ENCODE measurements at places on chromosomes 12 and 14.

DNA sequence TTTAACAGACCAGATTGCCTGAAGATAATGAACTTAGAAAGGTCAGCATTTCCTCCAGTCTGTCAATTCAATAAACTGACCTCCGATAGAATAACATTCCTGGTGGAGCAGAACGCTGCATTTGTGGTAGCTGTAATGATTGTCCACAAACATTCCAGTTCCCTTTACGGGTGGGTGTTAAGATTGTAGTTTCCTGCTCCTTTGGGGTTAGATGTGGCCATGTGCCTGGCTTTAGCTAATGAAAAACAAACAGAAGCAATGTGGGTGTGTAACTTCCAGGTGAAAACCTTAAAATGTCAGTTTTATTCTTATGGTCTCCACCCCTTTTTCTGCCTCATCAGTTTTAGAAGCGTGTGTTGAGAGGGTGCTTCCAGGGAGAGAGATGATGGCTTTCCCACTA lies 217.3 kb upstream of the CRY1 start:
- DNase-seq = no peak

DNA sequence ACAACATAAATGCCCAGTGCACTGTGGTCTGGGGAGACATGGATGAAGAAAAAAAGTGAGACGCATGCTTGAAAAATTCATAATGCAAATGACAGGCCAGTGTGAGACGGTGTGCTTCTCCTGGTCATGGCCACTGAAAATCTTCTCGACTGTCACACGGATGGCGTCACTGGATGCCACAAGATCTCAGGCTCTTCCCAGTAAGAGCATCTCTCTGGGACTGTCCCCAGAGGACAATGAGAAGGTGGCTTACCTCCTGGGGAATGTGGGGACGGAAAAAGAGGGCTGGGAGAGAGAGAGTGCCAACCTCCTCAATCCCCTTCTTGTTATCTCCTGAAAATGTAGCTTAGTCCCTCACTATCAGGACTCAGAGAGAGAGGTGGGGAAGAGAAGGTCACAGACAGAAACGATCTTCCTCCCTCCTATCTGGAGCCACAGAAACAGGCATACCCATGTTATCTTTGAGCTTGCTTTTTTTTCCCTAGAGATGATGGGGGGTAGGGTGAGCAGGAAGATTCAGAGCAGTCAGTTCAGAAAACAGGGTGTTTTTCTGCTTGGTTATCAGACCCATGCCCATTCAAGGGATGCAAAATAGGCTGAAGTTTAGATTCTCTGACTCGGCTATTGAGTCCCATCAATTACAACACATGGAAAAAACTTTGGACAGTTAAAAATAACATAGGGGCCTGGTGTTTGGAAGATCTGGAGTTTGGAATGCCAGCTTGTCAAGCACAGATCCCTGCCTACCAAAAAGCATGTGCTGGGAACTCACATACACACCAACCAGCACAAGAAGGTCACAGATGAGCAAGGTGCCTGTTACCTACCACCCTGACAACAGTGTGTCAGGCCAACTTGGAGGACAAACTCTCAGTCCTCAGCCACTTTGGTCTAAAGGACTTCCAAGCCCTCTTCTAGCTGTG lies 24.2 kb downstream of the DPF3 start:
- no peak for DNase-seq

GRCh38 chr12:52662093-52662917 lies 10.3 kb upstream of the KRT2 start:
- DNase-seq = no peak

DNA sequence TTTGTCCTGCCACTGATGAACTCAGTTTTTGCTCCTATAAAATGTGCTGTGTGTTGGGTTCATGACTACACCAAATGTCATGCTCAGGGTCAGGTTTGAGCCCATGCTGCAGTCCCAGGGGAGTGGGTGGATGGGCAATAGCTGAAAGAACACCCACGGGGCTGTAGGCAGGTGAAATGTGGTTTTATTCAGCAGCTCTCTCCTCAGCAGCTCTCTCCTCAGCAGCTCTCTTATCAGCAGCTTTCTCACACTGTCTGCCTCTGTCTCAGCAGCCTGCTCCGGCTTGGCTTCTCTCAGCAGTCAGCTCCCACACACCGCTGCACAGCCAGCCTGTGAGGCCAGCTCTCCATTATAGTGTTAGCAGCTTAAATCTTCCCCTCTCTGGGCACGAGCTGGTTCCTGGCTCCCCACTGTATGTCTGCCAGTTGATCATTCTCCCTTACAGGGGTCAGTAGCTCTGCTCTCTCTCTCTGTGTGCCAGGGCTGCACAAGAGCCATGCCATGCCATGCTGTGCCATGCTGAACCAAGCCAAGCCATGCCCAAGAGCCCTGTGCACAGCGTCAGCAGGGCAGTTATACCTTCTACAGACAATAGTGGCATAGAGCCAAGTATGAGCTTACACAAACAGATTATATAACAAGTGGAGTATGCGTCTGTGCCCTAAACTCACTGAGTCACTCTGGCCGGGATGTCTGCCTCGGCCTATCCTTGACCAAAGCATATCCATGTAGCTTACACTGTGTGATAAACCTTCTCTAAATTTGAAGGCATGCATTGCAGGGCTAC lies 303.3 kb upstream of the TMPO start:
- DNase-seq = no peak

- no peak for DNase-seq
Observed at GRCh38 chr12:101599771-101600484, 5.2 kb downstream of the MYBPC1 start.

DNA sequence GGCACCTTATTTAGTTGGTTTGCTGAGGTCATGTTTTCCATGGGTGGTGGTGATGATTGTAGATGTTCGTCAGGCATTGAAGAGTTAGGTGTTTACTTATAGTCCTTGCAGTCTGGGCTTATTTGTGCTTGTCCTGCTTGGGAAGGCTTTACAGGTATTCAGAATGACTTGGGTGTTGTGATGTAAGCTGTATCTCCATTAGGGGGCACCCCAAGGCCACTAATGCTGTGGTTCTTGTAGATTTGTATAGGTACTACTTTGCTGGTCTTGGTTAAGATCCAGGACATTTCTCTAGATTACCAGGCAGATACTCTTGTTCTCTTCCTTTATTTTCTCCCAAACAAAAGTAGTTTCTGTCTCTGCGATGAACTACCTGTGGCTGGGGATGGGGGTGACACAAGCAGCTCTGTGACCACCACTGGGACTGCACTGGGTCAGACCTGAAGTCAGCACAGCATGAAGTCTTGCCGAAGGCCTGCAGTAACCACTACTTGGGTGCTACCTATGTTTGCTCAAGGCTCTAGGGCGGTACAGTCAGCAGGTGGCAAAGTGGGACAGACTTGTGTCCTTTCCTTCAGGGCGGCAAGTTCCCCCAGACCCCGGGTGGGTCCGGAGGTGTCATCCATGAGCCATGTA lies 35.8 kb upstream of the FBXO33 start:
- DNase-seq = no peak

- DNase-seq = no peak
Observed at GRCh38 chr14:33315721-33316120, 377.0 kb downstream of the NPAS3 start.

DNA sequence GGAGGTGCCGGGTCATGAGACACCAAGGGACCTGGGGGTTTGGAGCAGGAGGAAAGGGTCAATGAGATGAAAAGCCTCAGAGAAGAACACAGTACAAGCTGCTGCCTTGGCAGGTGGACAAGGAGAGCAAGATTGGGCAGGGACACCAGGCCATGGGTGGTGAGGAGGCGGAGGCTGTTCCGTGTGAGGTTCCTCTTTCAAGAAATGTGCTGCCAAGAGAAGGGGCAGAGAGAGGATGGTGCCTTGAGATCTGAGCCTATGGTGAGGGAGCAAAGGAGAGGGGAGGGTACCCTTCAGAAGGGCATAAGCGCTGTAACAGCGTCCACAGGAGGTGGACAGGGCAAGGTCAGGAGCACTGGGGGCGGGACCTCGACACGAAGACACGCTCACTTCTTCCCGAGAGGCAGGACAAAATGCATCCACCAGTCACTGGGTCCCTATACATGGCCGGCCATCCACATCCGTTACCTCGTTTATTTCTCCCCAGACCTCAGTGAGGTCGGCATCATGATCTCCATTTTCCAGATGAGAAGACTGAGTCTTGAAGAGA lies 100.2 kb downstream of the B4GALNT3 start:
- no peak for DNase-seq

- DNase-seq = no peak
Observed at GRCh38 chr12:48985475-48985897, 7.4 kb downstream of the WNT1 start.

GRCh38 chr12:124830306-124830705 lies 33.4 kb downstream of the SCARB1 start:
- no peak for DNase-seq

- DNase-seq = no peak
Observed at GRCh38 chr12:51238037-51238509, 553 bp upstream of the DAZAP2 start.

- DNase-seq = no peak
Observed at GRCh38 chr14:97025722-97026121, 228.5 kb downstream of the VRK1 start.

GRCh38 chr14:51978681-51979085 lies 10.7 kb upstream of the RTRAF start:
- DNase-seq = no peak

- no peak for DNase-seq
Observed at GRCh38 chr14:67857778-67858350, 38.3 kb downstream of the RAD51B start.

DNA sequence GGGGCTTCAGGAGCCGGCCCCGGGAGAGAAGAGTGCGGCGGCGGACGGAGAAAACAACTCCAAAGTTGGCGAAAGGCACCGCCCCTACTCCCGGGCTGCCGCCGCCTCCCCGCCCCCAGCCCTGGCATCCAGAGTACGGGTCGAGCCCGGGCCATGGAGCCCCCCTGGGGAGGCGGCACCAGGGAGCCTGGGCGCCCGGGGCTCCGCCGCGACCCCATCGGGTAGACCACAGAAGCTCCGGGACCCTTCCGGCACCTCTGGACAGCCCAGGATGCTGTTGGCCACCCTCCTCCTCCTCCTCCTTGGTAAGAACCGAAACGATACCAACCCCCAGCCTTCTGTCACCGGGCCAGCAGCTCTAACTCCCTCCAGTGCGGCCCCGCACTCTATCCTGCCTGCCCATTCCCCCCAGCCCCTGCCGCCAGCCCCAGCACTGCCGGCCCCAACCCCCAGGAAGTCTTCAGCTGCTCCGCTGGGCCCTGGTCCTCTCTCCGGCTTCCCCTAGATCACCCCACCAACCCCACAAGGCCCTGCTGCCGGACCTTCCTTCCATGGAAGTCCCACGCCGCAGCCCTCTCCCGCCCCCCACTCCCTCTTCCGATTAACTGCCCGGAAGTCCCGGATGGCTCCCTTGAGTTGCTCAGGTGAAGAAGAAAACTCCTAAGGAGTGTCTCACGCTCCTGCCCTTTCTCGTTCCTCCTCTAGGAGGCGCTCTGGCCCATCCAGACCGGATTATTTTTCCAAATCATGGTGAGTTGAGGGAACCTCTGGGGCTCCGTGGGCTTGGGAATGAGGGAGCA lies 693 bp downstream of the LRP10 start:
- DNase-seq = peak; percentile 58

- no peak for DNase-seq
Observed at GRCh38 chr12:11795913-11796459, 146.5 kb downstream of the ETV6 start.

DNA sequence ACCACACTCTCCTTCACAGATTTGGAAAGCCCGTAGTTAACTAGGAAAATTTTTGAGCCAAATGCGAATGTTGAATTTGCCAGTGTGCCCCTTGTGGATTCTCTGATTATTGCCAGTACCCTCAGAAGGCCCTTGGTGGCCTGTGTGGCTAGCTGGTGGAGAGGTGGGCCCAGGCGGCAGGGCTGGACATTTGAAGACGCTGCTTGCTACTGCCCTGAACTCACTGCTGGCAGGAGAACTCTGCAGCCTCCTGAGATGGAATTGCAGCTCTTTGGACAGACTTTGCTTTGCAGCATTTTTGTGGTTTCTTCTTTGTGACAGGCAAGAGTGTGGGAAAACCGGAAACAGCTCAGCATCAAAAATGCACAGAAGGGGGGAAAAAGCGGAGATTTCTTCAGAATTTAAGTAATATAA lies 97.6 kb downstream of the TGFB3 start:
- DNase-seq = no peak

DNA sequence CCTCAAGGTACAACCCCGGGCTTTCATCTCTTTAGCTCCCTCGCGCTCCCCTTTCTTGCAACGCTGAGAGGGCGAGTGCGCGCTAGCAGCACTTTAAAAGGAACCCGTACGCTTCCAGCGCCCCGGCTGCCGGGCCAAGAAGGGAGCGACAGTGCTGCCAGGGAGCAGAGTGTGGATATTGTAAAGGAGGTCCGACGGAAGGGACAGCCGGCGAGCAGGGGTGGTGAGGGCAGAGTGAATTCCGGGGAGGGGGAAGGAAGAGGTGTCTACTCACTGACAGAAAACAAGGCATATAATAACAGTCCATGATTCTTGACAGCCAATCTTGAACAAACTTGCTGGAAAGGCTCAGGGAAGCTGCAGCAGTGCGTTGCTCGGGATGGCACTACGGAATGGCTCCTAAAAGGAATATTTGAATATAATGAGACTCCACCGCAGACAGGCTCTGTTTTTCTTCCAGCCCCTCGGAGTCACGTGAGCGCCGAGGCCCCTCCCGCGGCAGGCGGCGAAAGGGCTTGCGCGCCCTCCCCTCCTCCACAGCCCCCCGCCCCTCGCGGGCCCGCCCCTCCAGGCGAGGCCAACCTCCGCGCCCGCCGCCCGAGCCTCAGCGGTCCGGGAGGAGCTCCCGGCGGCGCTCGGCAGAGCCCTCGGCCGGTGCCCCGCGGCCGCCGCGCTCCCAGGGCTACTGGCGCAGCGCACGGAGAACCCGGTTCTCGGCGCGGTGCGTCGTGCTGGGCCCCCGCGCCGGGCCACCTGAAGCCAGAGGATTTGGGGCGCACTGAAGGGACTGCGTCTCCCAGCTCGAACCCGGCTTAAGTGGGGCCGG lies 3.4 kb downstream of the BMP4 start:
- DNase-seq = no peak

- DNase-seq = no peak
Observed at GRCh38 chr14:75980856-75981255, 939 bp downstream of the TGFB3 start.

- no peak for DNase-seq
Observed at GRCh38 chr14:22255017-22255950, 333.7 kb downstream of the DAD1 start.

DNA sequence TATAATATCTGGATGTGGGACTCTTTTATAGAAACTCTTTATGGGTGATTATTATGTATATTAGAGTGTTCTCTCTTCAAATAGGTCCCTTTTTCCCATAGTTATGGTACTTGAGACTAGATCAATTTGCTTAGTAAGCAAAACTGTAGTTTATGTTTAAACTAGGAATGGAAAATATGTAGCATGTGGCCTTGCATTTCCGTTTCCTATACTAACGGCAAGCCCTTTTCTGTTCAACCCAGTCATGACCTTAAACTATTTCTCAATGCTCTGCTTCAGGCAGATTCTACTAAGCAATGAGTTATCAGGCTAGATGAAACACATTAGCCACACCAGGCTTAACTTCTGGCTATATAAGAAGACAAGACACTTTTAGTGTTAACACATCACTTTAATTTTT lies 84.6 kb downstream of the OTOGL start:
- DNase-seq = no peak

DNA sequence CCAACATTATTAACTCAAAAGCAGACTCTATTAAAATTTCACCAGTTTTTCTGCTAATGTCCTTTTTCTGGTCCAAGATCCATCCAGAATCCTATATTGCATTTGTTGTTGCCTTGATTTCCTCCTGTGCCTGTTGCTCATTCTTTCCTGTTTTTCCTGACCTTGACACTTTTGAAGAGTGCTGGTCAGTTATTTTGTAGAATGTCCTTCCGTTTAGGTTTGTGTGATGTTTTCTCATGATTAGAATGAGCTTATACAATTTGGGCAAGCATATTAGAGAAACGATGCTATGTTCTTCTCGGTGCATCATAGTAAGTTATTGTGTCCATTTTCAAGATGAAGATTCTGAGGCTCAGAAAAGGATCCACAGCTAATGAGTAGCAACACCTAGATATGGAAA lies 33.9 kb downstream of the PHLDA1 start:
- no peak for DNase-seq
